ENCODE measurements at places on chromosomes 2 and 18.

GRCh38 chr2:17301437-17301836 lies 216.8 kb downstream of the RAD51AP2 start:
- H3K36me3 ChIP-seq = no peaks in the 10 kb centered on the region
- no peaks in the 10 kb centered on the region for H3K4me1 ChIP-seq
- no peak overlapping the region for H3K4me3 ChIP-seq
- no peak for DNase-seq
- no peak overlapping the region for H3K27ac ChIP-seq

- no peaks in the 10 kb centered on the region for H3K36me3 ChIP-seq
- H3K4me1 ChIP-seq = peaks cover 13% of the 10 kb centered on the region
- H3K27ac ChIP-seq = no peak overlapping the region
- no peak for DNase-seq
- H3K27me3 ChIP-seq = no peaks in the 10 kb centered on the region
These were observed 6.9 kb upstream of the TEX261 start for GRCh38 chr2:71001592-71001927.

GRCh38 chr2:201228271-201228911 lies 31.9 kb upstream of the CASP8 start:
- H3K27me3 ChIP-seq = no peaks in the 10 kb centered on the region
- H3K27ac ChIP-seq = no peak overlapping the region
- no peaks in the 10 kb centered on the region for H3K36me3 ChIP-seq
- no peak overlapping the region for H3K4me3 ChIP-seq
- DNase-seq = no peak

DNA sequence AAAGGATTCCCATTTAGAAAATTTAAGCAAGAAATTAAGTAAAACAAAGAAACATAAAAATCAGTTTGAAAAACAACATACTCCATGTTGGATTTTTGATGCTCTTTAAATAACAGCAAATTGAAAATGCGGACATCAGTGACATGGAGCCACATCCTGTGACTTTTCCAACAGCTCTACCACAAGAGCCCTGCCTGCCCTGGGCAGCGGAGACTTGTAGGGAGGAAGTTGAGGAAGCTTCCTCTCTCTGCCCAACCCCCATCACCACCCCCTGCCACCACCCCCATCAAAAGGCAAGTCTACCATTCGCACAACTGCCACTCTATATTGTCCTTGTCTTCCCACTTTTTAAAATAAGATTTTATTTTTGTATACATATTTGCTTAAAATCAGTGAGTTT lies 32.8 kb upstream of the DAPL1 start:
- no peaks in the 10 kb centered on the region for H3K27me3 ChIP-seq
- H3K27ac ChIP-seq = no peak overlapping the region
- no peak for DNase-seq

- no peaks in the 10 kb centered on the region for H3K36me3 ChIP-seq
- H3K4me1 ChIP-seq = no peaks in the 10 kb centered on the region
These were observed 8.3 kb upstream of the TMEM247 start for GRCh38 chr2:46471019-46471583.

DNA sequence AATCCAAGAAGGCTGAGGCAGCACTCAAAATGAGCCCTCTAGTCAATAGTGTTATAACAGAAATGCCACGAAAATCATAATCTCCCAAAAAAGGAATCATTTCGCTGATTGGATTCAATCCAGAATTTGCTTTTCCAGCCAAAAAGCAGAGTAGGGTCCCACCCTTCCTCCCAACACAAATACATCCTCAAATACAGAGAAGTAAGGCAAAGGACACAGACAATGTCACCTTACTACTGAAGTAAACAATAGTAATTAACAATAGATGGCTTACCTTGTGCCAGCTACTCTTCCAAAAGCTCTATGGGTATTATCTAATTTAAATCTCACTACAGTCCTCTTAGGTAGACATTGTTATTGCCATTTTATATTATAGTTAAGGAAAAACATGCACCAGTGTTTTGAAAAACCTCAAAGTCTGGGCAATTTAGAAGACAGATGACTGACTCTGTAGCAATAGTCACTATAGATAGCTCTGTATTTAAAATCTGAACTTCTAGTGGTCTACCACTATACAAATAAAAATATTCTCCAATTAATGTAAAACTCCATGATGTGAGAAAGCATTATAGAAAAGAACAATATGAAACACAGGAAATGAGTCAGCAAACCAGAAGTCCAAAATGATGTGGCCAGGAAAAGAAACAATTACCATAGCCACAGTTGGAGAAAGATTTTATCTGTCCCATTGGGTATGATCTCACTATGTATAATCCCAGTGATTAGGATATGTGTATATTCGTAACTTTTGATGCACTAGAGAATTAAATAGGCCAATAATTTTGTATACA lies 305.0 kb upstream of the ERBB4 start:
- no peaks in the 10 kb centered on the region for H3K27me3 ChIP-seq
- H3K27ac ChIP-seq = no peak overlapping the region
- no peaks in the 10 kb centered on the region for H3K36me3 ChIP-seq

GRCh38 chr2:12506846-12507245 lies 209.9 kb upstream of the TRIB2 start:
- no peak overlapping the region for H3K27ac ChIP-seq
- DNase-seq = no peak
- H3K4me1 ChIP-seq = peaks cover 58% of the 10 kb centered on the region
- no peak overlapping the region for H3K4me3 ChIP-seq
- no peaks in the 10 kb centered on the region for H3K36me3 ChIP-seq

GRCh38 chr18:62772860-62773584 lies 57.7 kb downstream of the PHLPP1 start:
- H3K36me3 ChIP-seq = no peaks in the 10 kb centered on the region
- no peaks in the 10 kb centered on the region for H3K27me3 ChIP-seq
- no peak overlapping the region for H3K27ac ChIP-seq
- H3K4me1 ChIP-seq = no peaks in the 10 kb centered on the region
- DNase-seq = no peak

DNA sequence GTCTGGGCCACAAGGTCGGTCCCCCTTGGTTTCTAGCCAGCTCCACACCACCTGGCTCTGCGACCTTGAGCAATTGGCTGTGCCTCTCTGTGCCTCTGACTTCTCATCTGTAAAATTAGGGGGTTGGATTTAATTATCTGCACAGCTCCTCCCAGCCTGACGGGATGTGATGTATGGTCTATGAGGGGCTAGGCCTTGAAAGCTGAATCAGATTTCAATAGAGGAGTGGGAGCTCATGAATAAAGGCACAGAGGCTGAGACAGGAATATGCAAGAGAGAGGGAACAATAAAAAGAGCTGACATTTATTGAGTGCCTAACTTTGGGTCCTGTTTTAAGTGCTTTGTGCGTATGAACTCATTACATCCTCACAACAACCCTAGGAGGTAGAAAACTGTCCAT lies 104.7 kb downstream of the ALK start:
- H3K4me1 ChIP-seq = no peaks in the 10 kb centered on the region
- no peaks in the 10 kb centered on the region for H3K27me3 ChIP-seq
- no peak overlapping the region for H3K27ac ChIP-seq
- H3K4me3 ChIP-seq = no peak overlapping the region

GRCh38 chr2:205865905-205866441 lies 183.7 kb downstream of the NRP2 start:
- H3K36me3 ChIP-seq = no peaks in the 10 kb centered on the region
- DNase-seq = no peak
- H3K4me3 ChIP-seq = no peak overlapping the region
- no peak overlapping the region for H3K27ac ChIP-seq

GRCh38 chr2:222241128-222241870 lies 57.5 kb downstream of the PAX3 start:
- no peaks in the 10 kb centered on the region for H3K27me3 ChIP-seq
- no peaks in the 10 kb centered on the region for H3K36me3 ChIP-seq
- H3K4me1 ChIP-seq = no peaks in the 10 kb centered on the region
- H3K27ac ChIP-seq = no peak overlapping the region

DNA sequence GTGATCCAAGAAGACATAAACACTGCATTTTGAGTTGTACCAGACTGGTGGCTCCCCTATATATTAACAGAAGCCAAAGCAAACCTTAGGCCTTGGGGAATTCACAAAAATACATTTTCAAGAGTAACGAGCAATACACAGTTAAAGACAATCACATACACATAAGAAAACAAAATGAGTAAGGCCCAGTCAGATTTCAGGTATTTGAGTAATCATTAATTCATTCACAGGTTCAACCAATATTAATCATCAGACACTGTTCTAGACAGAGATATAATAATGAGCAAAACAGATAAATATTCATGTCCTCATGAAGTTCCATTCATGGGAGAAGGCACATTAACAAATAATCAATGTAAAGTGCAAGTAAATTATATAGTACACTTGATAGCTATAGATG lies 9.6 kb downstream of the STPG4 start:
- H3K27me3 ChIP-seq = no peaks in the 10 kb centered on the region
- H3K4me1 ChIP-seq = no peaks in the 10 kb centered on the region
- peaks cover 12% of the 10 kb centered on the region for H3K36me3 ChIP-seq
- H3K4me3 ChIP-seq = no peak overlapping the region
- no peak for DNase-seq

GRCh38 chr2:69669666-69670065 lies 26.1 kb upstream of the AAK1 start:
- H3K27ac ChIP-seq = no peak overlapping the region
- no peaks in the 10 kb centered on the region for H3K27me3 ChIP-seq
- no peaks in the 10 kb centered on the region for H3K36me3 ChIP-seq
- no peak overlapping the region for H3K4me3 ChIP-seq
- H3K4me1 ChIP-seq = no peaks in the 10 kb centered on the region
- no peak for DNase-seq

DNA sequence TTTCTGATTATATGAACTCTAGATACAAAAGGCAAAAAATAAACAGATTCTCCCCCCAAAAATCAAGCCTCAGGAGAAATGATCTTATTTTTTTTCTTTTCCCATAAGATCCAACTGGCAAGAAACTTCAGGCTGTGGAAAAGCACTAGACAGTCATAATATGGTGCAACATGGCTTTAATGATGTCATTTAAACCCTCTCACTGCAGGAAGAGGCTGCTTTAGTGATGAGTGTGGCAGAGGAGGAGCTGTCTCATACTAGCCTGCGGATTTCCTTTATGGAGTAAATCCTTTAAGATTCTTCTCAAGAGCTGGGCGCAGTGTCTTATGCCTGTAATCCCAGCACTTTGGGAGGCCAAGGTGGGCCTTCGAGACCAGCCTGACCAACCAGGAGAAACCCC lies 83.3 kb upstream of the CD28 start:
- peaks cover 7% of the 10 kb centered on the region for H3K4me1 ChIP-seq
- H3K4me3 ChIP-seq = no peak overlapping the region
- H3K27ac ChIP-seq = no peak overlapping the region
- H3K27me3 ChIP-seq = no peaks in the 10 kb centered on the region
- H3K36me3 ChIP-seq = no peaks in the 10 kb centered on the region
- no peak for DNase-seq

DNA sequence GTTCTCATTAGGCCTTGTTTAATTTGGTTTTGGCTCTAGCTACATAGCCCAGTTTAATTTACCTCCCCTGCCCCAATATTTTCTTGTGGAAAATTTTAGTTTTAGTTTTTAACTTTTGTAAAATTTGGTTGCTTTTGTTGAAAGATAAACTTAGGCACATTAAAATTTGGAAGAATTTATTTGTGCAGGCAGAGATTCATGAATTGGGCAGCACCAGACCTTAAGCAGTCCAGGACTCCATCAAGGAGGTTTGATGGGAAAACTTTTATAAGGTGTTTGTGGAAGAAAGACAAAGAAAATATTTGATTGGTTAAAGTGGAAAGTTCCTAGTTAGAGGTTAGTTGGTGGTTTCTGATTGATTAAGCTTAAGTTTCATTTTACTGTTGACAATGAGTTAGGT lies 16.4 kb upstream of the PNPT1 start:
- H3K4me3 ChIP-seq = no peak overlapping the region
- no peaks in the 10 kb centered on the region for H3K27me3 ChIP-seq
- H3K36me3 ChIP-seq = no peaks in the 10 kb centered on the region
- no peak overlapping the region for H3K27ac ChIP-seq
- H3K4me1 ChIP-seq = no peaks in the 10 kb centered on the region

DNA sequence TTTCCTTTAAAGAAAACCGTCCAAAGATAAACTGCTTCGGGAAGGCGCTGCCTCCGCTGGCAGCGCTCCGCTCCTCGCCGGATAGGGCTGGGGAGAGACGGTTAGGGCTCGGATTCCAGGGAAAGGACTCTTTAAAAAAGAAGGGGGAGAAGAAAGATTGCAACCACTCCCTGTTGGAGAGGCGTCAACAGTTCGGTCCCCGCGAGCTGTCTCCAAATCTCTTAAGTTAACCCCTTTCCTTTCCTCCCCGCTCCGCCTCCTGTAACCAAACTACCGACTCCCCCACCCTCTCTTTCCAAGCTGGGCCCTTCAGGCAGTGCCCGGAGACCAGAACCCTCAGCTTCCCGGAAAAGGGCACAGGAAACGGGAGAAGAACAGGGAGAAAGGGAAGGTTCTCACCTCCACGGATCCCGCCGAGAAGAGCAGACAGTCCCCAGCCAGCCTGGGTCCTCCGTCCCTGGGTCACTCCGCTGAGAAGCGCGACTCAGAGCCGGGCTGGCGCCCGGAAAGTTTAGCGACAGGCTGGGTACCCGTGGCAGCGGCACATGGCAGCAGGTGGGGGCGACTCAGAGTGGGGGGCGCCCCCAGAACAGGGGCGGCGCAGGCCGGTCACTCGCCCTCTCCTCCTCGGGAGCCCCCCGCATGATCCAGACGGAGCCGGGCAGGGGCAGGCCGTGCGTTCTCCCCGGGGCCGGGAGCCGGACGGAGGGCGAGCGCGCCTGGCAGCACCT lies 675 bp downstream of the FZD5 start:
- no peak for DNase-seq
- H3K36me3 ChIP-seq = no peaks in the 10 kb centered on the region
- H3K4me1 ChIP-seq = peaks cover 22% of the 10 kb centered on the region

- no peaks in the 10 kb centered on the region for H3K27me3 ChIP-seq
- no peaks in the 10 kb centered on the region for H3K36me3 ChIP-seq
- DNase-seq = no peak
- H3K27ac ChIP-seq = no peak overlapping the region
- no peak overlapping the region for H3K4me3 ChIP-seq
These were observed 84.9 kb upstream of the GLS start for GRCh38 chr2:190795686-190796085.

DNA sequence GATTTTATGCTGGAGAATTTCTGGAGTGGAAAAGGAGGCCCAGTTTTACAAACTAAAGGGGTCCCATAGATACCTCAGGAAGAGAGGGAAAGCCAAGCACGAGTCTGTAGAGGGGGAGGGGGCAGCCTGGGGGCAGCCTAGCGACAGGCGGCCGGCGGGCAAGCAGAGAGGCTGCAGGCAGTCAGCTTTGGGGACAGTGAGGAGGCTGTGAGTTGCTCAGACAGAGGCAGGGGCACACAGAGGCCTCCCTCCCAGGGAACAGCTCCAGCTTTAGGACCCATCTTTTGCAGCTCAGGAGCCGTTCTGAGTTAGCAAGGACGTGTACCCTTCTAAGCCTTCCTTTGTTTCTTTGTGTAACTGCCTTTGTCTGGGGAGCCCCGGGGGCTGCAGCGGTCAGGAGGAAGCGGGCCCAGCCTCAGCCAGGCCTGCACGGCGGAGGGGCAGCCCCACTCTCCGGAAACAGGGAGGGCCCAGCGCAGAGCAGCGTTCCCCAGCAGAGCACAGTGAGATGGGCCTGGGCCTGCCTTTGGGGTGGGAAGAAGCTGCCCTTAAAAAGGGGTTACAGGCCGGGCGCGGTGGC lies 41.1 kb upstream of the RALBP1 start:
- H3K4me3 ChIP-seq = no peak overlapping the region
- H3K27ac ChIP-seq = no peak overlapping the region
- no peaks in the 10 kb centered on the region for H3K27me3 ChIP-seq
- H3K36me3 ChIP-seq = no peaks in the 10 kb centered on the region

GRCh38 chr2:106332054-106332453 lies 136.2 kb downstream of the RGPD3 start:
- no peak for DNase-seq
- no peaks in the 10 kb centered on the region for H3K36me3 ChIP-seq
- H3K27ac ChIP-seq = no peak overlapping the region
- no peaks in the 10 kb centered on the region for H3K4me1 ChIP-seq
- H3K4me3 ChIP-seq = no peak overlapping the region
- no peaks in the 10 kb centered on the region for H3K27me3 ChIP-seq
